ENCODE measurements at places on chromosomes 3 and 15.

- DNase-seq, result no peak
These were observed 21.5 kb downstream of the DRD3 start for GRCh38 chr3:114157321-114157720.

DNA sequence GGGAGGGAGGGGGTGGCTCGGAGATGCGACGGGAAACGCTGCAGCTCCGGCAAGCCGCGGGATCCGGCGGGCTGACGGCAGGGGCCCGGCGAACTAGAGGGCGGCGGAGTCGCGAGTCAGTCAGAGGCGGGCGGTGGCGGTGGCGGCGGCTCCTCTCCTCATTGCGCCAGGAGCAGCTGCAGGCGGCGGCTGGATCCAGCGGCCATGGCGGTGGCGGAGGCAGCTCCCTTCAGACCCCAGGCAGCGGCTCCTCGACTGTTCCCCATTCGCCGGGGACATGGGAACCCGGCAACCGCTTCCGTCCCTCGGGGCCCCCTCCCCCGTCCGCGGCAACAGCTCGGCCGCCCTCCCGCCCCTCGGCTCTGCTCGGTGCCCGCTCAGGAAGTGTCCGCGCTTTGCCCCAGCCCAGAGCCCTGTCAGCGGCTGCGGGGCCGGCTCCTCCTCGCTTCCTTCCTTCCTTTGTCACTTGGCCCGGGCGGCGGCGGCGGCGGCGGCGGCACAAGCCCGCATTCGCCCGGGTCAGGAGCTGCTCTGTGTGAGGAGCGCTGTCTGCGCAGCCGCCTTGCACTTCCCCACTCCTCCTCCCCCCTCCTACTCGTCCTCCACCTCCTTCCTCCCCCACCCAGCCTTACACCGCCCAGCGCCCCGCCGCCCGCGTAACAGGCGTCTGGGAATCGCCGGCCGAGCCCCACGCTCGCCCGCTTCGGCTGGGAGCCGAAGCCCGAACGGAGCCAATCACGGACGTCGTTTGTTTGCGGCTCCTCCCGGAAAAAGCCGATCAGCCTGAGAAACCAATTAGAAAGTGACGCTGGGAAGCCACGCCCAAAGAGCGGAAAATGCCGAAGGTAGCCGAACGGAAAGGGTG is at the start of gene GSK3B:
Gene GSK3B (minus strand): TSS at position 537 of the 865 bp plus-strand sequence. CDS start 1,013 bp downstream, outside the sequence.
- peak; percentile 80 for DNase-seq

DNA sequence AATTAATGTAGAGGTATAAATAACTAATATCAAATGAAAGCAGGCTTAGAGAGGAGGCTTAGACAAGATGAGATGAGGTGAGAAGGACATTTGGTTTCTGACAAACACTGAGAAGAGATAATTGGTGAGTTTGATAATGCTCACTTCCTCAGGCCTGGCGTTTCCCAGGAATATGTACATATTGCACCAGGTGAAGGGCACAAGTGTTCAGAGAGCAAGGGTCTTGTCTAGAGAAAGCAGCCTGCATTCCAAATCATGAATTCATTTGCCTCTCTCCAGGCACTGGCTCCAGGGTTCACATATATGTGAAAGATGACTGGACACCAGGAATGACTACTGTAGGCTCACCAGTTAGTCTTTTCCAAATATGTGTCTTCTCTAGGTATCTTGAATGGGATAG is 48.0 kb upstream of the LPP start:
- DNase-seq, result no peak

GRCh38 chr3:130374033-130374432 is 28.6 kb downstream of the COL6A5 start:
- DNase-seq, result no peak

DNA sequence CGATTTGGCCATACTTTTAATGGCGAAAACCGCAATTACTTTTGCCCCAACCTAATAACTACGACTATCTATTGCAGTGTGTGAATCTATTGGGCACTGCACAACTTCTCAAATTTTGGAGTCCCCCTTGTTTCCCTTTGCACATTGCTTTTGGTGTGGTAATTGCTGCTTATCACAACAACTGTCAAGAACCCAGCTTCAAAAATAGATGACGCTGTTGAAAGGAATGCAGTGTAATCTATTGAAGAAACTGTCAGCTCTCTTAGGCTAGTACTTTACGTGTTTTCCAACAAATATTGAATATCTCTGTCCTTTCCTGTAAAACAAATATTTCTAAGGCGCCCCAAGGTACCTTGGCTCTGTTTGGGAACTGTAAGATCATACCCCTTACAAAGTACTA is 222.8 kb upstream of the UBE2E2 start:
- DNase-seq, result no peak

DNA sequence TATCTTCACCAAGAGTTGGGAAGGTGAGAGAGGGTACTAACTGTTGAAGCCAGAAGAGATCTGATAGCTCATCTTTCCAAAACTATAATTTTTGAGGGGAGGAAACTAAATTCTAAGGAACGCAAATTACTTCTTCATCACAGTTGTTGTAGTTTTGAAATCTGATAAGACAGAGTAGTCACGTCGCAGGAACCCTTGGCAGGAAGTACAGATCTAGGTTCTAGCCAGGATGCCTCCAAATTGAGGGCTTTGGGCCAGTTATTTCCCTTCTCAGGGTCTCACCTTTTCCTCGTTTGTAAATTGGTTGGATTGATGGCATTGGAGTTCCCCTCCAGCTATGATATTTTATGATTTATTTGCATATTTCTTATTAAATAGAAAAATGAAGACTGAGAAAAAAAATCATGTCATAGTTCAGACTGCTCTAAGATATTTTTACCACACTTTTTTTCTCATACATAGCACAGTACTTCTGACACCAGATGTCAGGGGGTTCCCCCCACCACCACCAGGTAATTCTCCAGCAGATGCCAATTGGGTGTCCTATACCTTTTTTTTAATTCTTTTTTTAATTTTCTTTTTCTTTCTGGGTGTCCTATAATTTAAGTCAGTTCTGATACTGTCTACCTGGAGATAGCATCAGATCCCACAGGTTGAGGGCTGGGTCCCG is 32.3 kb upstream of the APH1B start:
- DNase-seq, result no peak

DNA sequence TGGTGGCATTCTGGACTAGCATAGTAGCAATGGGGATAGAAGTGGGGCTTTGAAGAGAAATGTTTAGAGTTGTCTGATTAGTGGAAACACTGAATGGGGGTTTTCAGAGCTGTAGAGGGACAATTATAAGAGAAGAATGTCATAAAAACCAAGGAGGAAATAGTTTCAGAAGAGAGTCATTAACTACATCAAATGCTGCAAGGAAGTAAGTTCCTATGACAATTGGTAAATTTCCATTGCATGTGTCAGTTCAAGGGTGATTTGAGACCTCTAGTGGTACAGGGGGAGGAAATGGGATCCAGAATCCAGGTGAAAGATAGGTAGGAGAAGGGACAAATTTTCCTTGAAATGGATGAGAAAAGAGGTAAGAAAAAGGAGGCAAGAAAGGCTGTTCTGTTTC is 68.3 kb upstream of the TBC1D5 start:
- DNase-seq, result no peak

- no peak for DNase-seq
These were observed 1.2 kb downstream of the PFKFB4 start for GRCh38 chr3:48555231-48555948.

GRCh38 chr3:49164983-49165720 is 979 bp downstream of the CCDC71 start:
- DNase-seq, result no peak
